ENCODE measurements at places on chromosomes 2 and 18. TPM values are rescaled to one million over a fixed set of nuclear protein-coding genes. Genes with fewer than 3 reads are reported as not detected.

Gene SEC11C
- 47.6 TPM for total RNA-seq

DNA sequence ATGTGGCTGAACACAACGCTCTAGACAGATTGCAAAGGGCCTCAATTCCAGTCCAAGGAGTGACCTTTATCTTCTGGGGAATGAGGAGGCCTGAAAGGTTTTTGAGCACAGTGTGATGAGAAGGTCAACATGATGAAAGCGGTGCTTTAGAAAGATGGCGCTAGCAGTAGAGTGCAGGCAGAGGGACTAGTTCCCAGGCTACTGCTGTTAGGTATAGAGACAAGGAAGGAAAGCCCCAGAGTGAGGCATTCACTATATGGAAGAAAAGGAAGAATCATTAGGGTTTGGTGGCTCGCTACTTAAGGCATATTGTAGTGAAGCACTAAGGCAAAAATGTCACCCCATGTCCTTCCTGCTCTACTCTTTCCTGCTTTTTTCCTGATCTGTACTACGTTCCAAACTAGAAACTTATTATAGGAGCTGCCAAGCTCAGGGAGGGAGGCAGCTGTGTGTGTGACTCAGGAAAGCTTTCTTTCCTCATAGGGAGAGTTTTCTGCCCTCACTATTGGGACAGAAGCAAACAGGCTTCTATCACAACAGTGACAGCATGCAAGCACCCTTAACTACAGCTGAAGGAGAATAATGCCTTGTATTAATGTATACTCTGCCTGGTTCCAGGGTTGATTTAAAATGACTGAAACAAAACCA is 160.8 kb upstream of the CAVIN2 start:
- H3K4me3 ChIP-seq, result no peak overlapping the region
- DNase-seq, result no peak
- H3K27ac ChIP-seq, result no peak overlapping the region
- no peaks in the 10 kb centered on the region for H3K36me3 ChIP-seq

GRCh38 chr2:1829796-1830195 is 85.5 kb upstream of the PXDN start:
- no peak overlapping the region for H3K4me3 ChIP-seq
- DNase-seq, result no peak
- H3K36me3 ChIP-seq, result no peaks in the 10 kb centered on the region
- H3K27me3 ChIP-seq, result peaks cover 35% of the 10 kb centered on the region
- peaks cover 9% of the 10 kb centered on the region for H3K4me1 ChIP-seq
- H3K27ac ChIP-seq, result no peak overlapping the region

DNA sequence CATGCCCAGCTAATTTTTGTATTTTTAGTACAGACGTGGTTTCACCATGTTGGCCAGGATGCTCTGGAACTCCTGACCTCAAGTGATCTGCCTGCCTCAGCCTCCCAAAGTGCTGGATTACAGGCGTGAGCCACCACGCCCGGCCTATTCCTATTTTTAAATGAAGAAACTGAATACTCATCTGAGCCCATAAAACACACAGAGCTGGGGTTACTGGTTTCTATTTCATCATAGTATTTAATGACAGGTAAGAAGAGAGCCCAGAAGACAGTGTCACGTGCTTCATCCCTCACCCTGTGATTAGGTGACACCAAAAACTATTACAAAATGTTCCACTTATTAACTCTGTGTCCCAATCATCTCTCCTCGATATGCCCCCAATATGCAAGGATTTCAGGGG is 15.6 kb upstream of the LRATD1 start:
- no peaks in the 10 kb centered on the region for H3K36me3 ChIP-seq
- H3K27ac ChIP-seq, result no peak overlapping the region
- H3K27me3 ChIP-seq, result peaks cover 4% of the 10 kb centered on the region
- no peak for DNase-seq

GRCh38 chr2:219149667-219150066 is 10.9 kb downstream of the NHEJ1 start:
- no peaks in the 10 kb centered on the region for H3K27me3 ChIP-seq
- DNase-seq, result no peak
- peaks cover 10% of the 10 kb centered on the region for H3K4me1 ChIP-seq
- H3K36me3 ChIP-seq, result peaks cover 20% of the 10 kb centered on the region
- H3K27ac ChIP-seq, result no peak overlapping the region
